ENCODE measurements at places on chromosomes 4 and X.
A peak's percentile ranks its signal among the peaks of the same experiment; 100 is the strongest.

- no peak for DNase-seq
These were observed 71.7 kb downstream of the DDX60L start for GRCh38 chr4:168408620-168409019.

- DNase-seq, result no peak
These were observed 20.3 kb downstream of the NPY2R start for GRCh38 chr4:155228713-155229112.

- no peak for DNase-seq
These were observed 350.1 kb downstream of the C4orf33 start for GRCh38 chr4:129446074-129446473.

- no peak for DNase-seq
These were observed 109.3 kb upstream of the KLHL13 start for GRCh38 chrX:118225711-118226428.

GRCh38 chr4:57344296-57344695 lies 234.1 kb upstream of the IGFBP7 start:
- no peak for DNase-seq

GRCh38 chrX:46704767-46705386 lies 54.0 kb downstream of the SLC9A7 start:
- DNase-seq, result no peak

DNA sequence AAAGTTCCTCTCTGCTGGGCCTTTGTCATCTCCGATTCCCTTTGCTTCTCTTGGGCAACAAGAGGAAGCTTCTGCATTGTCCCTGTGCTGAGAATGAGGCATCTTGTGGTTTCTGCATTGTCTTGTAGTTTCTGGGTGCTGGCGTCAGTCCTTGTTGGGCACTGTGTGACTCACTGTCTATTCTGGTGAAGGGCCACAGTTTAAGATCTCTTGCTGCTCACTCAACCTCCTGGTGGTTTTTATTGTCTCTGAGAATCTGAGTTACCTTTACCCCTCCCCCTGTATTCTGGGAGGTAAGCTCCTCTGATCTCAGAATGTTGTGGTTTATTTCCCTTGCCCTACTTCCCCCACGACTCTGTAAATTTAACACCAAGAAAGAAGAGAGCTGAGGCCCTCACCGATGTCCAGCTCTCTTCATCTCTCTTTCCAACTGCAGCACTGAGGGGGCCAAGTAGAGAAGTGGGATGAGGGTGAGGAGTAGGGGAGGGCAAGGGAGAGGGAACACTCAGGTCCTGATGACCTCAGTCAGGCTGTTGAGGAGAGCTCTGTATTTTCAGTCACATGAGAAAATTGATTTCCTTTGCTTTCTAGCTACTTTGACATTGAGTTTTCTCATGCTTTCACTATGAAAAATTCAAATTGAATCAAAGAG lies 441.6 kb upstream of the PITX2 start:
- no peak for DNase-seq

DNA sequence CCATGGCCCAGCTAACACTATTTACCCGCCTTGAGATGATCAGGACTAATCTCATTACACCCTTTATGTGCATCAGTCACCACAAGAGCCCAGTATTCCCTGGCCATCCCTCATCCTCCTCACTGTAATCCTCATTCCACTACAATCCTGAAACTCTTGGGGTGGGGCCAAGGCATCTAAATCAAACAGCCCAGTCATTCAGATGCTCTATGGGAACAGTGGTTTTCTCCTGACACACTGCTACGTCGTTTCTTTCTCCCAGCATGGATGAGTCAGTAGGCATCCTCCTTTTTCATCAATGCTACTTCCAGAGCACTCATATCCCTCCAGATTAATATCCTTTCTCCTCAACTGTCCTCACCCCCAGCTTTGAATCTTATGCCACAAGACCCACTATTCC lies 5.6 kb downstream of the SDAD1 start:
- DNase-seq, result no peak

DNA sequence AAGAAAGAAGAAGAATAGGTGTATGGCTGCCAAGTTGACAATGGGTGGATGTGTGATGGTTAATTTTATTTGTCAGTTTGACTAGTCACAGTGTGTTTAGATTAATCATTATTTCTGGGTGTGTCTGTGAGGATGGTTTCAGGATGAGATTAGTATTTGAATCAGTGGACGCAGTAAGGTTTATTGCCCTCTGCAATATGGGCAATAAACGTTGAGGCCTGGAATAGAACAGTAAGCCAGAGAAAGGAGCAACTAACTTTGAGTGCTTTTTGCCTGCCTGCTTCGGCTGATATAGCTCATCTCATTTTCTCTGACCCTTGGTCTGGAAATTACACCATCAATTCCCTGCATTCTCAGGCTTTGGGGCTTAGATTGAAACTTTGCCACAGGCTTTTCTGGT lies 140.8 kb upstream of the SPANXN4 start:
- DNase-seq, result no peak

DNA sequence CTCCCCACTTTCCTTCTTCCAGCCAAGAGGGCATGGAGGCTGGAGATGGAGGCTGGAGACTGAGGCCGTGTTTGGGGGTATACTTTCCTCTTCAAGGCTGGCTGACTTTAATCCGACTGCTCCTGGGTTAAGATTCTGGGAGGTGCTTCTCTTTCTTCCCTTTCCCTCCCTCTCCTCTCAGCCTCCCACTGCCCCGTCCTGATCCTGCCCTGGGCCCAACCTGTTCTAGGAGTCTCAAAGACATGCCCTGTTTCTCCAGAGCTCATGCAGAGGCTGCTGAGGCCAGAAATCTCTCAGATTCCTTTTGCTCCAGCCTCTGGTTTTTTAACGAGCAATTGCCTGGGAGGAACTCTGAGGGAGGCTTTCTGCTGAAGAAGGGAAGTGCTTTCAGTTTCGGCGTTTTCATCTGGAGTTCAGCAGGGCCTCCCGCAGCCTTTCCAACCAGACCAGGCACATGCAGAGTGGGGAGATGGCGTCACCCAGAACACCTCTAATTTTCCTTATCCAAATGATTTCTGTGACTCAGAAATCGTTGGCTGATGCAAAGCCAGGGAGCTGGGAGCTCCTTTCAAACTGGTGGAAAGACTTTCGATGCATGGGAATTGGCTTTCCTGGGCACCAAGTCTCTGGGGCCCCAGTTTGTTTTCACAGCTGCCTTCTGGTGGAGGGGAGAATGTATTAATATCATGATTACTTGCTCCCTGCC lies 34.5 kb upstream of the FAM9C start:
- DNase-seq, result no peak

- no peak for DNase-seq
These were observed 1.6 kb downstream of the BANK1 start for GRCh38 chr4:101792056-101792590.

GRCh38 chr4:83618991-83619645 lies 83.2 kb downstream of the GPAT3 start:
- DNase-seq, result no peak

DNA sequence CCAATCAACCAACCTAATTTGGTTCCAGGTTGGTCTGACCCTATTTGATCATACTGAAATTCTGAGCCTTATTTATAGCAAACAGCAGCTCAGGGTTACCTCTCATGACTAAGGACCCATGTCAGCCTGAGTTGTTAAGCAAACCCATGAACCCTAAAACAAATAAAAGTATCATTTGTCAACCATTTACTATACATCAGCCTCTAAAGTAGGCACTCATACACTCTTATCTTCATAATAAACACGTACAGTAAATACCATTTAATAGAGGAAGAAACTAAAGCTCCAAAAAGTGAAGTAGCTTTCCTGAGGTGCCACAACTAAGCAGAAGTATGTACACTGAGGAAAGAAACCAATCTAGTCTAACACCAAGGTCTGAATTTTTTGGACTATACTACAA lies 25.2 kb downstream of the MANBA start:
- DNase-seq, result no peak

DNA sequence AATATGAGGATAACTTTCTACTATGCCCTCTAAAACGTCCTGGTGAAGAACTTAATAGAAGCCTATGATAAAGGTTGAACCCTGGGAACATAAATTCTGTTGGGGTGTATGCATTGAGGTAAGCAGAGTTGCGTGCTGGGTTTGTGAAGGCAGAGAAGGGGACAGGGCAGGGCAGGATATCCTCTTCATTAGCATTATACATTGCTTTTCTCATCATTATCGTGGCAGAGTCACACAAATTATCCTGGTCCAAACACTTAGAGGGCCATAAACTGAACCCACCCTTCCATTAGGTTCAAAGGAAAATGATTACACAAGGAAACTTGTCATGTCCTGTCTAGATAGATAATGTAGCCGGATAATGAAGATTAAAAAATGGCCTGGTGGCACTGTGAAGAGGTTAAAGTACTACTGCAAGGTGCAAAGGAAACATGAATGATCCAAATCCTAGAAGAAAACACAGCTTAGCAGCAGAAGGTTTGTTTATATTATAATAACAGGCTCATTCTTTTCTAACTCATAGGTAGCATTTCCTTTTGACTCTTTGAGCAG lies 189.1 kb downstream of the SPCS3 start:
- no peak for DNase-seq

GRCh38 chr4:18942874-18943273 lies 921.3 kb upstream of the LCORL start:
- no peak for DNase-seq

- DNase-seq, result no peak
These were observed 653 bp downstream of the BEX1 start for GRCh38 chrX:103063191-103063845.

DNA sequence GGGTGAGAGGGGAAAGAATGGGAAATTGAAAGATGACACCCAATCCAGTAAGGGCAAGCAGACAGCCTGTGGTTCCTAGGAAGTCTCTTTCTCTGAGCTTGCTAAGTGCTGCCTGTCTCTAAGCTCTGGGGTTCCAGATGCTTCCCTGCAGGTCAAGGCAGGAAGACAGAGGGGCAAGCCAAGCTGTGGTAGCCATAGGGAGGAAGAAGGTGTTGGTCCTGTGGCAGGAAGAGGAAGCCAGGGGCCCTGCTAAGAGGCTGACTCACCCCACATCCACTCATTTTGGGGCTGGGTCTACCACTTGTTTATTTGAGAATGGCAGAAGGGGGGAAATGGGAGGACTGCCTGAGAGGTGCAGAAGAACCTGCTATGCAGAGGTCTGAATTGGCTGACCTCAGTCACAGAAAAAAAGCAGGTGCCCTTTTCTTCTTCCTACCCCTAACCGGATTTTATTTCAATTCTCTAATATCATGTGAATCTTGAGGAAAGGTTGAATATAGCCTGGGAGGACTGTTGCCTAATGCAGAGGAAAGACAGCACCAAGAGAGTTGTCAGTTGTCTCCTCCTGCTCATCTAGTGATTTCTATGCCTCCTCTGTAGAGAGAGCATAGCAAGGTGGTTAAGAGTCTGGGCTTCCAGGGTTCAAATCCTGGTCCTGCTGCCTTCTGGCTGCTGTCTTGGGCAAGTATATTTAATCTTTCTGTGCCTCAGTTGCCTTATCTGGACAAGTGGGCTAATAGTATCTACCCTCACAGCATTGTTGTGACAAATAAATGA lies 27.4 kb downstream of the HOPX start:
- peak; percentile 21 for DNase-seq

DNA sequence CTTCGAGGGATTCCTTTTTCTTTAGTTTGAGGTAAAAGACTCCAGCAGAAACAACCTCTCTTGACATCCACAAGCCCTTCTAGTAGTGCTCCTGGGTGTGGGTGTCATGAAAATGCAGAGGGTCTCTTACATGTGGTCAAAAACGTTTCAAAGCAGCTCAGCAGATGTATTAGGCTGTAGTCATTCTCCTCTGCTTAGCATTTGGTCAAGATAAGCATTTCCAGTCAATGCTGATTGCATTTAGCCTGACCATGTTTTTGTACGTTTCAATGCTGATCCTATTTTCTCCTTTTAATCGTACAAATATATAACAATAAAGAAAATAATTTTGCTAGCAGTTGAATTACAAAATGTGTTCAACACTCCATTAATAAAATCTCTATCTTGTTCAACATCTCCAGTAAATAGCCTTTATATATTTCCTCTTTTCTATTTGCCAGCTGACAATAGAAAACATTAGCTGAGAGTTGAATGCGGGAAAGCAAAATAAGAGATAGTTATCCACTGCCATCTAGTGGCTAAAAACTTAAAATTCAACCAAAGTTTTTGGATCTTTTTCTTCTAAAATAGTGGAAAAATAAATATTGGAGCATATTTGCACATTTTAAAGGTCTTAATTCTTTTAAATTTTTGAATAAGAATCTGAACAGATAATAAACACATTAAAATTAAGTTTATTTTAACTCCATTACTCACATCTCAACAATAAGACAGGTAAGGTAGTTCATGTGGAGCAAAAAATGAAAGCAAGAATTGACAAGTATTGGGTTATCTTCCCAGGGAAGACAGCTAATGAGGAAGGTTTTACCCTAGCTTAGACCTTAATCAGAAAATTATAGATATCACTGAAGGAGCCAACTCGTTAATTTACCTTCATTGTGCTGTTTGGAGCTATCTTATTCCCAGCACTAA lies 15.2 kb upstream of the PACRGL start:
- DNase-seq, result no peak

- peak; percentile 66 for DNase-seq
These were observed 48.1 kb upstream of the FAM9C start for GRCh38 chrX:13092455-13092941.

GRCh38 chr4:137651128-137651527 lies 118.8 kb upstream of the PCDH18 start:
- DNase-seq, result no peak

DNA sequence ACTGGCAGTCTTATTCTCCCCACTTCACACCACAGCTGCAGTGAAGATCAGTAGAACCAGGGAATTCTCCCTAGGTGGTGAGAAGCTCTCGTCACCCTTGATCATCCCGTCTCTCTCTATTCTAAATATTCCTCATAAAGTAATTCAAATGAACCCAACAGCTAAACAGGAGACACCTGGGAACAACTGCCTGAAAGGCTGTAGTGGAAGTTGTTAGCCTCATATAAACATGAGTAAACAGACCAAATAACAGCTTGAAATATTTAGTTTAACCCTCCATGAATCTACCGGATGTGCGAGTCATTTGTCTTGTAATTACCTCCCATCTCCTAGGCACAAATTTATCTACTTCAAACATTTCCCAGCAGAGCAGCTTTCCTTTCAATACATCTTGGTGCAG lies 30.4 kb upstream of the APELA start:
- DNase-seq, result no peak

DNA sequence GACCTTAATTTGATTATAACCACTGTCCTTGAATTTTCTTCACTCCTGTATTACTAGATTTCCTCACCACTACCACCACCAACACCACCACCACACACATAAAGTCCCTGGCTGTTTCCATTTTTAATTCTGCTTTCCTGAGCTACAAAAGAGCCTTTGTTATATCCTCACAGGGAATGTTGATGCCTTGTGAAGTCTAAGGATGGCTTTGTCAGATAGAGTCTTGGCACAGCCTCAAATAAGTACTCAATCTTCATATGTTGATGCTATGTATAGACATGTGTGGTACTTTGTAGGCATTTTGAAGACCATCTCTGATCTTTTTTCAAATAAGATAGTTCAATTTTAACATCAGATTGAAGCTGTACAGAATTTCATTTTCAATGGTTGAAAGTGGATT lies 1016.7 kb upstream of the LCORL start:
- no peak for DNase-seq

GRCh38 chr4:108118505-108118904 lies 50.2 kb downstream of the LEF1 start:
- no peak for DNase-seq

GRCh38 chr4:74570095-74570494 lies 125.2 kb downstream of the AREG start:
- DNase-seq, result no peak

All from activated T-helper 1 cell treated with Interleukin-2 at 50 U/mL for 16 hours (primary cell).